ENCODE measurements at places on chromosomes 7 and 10.
A peak's percentile ranks its signal among the peaks of the same experiment; 100 is the strongest.

GRCh38 chr10:22683140-22683389, 31.3 kb downstream of the PIP4K2A start:
- DNase-seq = peak; percentile 45

DNA sequence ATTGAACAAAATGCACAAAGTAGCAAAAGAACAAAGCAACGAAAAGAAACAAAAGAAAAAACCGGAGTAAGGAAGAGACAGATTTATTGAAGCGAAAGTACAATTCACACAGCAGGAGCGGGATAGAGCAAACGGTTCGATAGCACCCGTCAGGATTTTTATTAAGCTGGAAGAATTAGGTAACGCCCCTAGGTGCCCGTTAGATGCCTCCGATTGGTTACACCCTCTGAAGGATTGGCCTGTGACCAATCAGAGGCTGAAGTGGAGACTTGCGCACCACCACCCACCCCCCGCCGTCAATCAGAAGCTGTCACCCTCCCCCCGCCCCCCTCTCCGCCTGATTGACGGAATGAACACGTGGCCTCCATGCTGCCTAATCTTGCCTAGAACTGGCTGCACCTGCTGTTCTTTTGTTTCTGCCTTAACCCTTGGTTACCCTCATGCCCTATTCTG, 16.8 kb downstream of the OCM2 start:
- DNase-seq = no peak

DNA sequence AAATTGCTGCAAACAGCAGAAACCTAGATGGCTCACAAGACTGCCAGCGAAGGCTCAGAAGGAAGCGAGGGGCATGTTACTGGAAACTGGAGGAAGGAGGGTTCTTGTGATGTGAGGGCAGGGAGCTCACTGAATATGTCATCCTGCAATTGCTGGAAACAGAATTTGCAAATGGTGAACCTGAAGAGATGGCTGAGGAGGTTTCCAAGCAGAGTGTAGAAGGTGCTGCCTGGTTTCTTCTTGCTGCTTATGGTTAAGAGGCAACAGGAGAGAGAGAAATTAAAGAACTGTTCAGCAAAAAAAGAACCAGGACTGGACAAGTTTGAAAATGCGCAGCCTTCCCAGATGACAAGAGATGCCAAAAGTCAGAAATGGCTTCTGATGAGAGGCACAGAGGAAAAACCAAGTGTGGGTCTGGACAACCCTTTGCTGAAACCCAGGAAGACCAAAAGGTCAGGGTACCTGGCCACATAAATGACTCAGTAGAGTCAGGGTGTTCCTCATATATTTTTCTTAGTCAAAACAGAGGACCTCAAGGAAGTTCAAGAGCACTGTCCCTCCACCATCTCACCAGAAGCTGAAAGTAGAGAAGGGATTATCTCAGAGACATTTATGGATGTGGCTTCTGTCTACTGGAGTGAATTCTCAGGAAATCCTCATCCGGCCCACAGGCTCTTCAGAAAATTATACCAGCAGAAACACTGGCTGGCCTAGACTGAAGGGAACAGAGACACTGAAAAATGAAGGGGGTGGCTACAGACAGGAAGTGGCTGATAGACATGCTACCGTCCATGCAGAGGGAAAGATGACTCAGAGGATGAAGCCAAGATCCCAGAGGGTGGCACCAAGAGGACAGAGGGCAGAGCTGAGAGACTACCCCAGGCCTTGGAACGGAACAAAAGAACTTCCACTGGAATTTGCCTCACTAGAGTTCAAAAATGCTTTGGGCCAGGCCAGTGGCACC, 10.1 kb downstream of the PAPOLB start:
- DNase-seq = peak; percentile 22

GRCh38 chr7:107582875-107583274, 2.8 kb downstream of the BCAP29 start:
- no peak for DNase-seq

DNA sequence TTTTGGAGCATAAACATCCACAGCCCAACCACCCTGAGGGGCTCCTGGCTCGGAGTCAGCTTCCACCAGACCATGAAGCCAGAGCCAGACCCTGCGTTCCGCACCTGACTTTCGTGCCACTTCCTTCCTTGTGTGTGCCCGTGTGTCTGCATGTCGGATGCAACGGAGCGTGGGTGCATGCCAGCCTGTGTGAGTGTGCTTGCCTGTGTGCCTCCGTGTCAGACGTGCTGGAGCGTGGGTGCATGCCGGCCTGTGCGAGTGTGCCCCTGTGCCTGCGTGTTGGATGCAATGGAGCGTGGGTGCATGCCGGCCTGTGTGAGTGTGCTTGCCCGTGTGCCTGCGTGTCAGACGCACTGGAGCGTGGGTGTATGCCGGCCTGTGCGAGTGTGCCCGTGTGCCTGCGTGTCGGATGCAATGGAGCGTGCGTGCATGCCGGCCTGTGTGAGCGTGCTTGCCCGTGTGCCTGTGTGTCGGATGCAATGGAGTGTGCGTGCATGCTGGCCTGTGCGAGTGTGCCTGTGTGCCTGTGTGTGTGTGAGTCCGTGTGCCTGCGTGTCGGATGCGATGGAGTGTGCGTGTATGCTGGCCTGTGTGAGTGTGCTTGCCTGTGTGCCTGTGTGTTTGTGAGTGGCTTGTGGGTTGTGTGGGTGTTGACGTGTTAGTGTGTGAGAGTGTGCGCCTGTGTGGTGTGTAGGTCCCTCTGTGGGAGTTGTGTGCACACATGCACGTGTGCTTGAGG, 28.1 kb upstream of the KNDC1 start:
- no peak for DNase-seq

DNA sequence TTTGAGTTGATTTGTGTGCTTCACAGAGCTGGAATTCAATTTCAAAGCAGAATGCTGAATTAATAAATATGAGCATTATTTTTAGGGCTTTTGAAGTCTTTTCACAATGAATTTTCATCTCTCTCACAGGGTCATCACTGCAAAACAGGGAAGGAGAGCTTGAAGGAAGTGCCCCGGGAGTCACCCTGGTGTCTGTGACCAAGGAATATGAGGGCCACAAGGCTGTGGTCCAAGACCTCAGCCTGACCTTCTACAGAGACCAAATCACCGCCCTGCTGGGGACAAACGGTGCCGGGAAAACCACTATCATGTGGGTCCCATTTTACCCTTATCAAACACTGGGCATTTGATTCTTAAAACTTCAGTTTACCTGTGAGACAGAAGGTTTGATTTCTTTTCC, 217.7 kb downstream of the ABCA13 start:
- no peak for DNase-seq

DNA sequence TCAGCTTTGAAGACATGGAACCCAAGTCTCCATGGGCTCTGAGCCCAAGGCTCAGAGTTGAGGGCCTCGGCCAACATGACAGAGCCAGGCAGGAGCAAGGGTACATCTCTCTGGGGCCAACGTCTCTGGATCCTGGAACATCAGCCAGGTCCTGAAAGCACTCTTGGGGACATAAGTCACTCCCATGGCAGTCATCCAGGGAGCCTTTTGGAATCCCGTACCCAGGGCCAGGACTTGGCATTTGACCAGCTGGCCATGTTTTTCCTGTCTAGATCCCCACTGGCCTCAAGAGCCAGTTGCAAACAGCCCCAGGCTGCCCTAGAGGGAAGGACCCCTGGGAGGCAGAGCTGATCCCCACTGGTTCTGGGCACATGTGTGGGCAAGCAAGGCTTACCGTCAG, 4.3 kb upstream of the CXCL12 start:
- no peak for DNase-seq

DNA sequence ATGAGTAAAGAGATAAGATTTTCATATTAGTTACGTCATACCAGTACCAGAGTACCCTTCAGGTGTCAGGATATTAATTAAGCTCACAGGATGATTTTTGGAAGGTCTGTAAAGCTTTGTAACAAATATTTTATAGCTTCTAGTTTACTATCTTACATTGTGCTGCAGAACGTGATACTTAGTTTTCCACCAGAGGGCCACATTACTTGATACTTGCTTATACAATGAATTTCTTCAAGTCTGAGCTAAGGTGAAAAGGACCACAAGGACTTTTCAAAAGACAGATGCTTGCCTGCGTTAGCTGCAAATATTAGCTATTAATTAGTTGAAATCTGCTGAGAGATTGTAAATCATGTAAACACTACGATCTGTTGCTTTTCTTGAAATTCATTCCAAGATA, 12.2 kb downstream of the FOXP2 start:
- peak; percentile 40 for DNase-seq

DNA sequence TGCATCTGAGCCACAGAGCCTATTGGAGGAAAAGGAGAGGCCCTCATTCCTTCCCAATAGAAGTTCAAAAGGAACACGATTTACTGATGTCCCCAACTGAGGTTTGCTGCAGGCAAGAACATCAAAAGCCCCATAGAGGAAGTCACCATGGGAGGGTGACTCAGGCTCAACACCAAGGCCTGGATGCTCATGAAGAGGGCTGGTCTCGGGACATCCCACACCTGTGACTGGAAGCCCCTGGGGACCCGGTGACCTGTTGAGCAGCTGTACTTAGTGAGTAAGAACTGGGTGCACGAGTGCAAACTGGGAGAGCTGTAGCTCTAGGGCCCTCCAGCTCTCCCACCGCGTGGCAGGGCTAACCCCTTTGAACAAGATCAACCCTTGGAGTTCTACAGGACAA, 38.0 kb downstream of the CYTH3 start:
- no peak for DNase-seq

- no peak for DNase-seq
Measured at GRCh38 chr7:142956951-142957623, 5.1 kb downstream of the KEL start.

- no peak for DNase-seq
Measured at GRCh38 chr10:43254881-43255633, 11.8 kb downstream of the RASGEF1A start.

GRCh38 chr7:147798001-147798400, 792.6 kb upstream of the C7orf33 start:
- DNase-seq = no peak

GRCh38 chr7:7701527-7701926, 16.9 kb downstream of the RPA3 start:
- no peak for DNase-seq

GRCh38 chr7:24372961-24373955, 89.3 kb downstream of the NPY start:
- no peak for DNase-seq

DNA sequence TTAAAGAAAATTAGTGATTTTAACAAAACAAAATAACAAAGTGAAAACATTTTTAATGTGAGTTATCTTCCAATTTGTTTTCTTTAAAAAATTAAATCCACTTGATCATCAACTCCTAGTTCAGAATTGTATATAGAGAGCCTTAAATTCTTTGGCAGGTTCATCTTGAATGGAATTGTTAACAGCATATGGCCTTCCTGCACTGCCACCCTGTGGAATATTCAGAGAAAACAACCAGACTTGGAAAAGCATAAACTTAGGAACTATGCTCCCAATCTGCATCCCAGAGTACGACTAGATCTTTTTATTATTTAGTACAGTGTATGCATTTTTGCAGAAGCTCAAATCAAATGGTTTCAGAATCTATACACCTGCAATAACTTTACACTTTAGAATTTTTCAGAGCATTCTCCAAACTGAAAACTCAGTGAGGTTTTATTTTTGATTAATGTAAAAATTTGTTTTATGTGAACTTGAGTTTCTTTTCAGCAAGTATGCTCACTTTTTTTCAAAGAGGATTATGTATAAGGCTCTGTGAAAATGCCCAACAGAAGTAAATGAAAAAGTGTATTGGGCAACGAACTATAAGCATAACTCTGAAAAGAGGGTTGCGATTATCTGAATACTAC, 44.9 kb upstream of the ANK3 start:
- DNase-seq = peak; percentile 80

DNA sequence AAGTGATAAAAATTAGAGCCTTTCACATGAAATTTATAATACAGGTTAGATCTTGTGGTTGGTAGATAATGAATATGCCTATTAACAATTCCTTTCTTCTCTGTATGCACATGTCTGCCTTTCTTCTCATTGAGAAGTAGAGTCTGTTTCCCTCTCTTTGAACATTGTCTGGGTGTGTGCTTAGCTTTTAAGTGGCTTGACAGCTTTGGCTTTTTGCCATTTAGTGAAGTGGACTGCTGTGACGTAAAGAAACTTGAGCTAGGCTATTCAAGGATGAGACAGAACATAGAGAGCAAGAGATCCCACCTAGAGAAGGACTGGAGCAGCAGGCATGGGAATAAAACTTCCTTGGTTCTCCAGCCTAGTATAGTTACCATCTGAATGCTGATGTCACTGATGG, 996.7 kb upstream of the CELF2 start:
- DNase-seq = peak; percentile 14

DNA sequence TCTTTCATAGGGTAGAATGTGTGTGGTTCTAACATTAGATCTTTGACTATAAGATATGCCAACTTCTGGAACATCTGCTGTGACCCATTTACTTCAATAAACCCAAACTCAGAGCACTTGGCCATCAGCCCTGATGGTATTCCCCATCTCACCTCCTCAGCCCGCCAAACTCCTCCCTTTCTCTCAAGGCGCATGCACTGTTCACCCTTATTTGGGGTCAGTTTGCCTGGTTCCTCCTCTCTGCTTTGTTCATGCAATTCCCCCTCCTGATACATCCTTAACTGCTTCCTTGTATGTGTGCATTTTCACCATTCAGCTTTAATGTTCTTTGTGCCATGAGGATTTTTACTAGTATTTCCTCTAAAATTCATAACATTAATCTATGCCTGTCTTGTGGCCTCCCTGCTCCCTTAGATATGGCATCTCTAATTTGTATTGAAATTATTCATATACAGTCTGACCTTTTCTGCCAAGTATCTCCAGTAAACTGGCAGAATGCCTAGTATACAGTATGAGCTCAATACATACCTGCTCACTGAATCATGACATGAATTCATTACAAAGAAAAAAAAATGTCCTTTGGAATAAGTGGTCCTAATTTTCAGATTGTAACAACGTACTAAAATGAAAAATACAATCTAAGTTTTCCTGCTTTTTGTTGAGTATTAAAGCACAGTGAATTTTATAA, 336.8 kb upstream of the IGFBP3 start:
- peak; percentile 90 for DNase-seq
